Type B pancreatic cell (in vitro differentiated cells): ENCODE measurements at places on chromosomes 6 and 20.

DNA sequence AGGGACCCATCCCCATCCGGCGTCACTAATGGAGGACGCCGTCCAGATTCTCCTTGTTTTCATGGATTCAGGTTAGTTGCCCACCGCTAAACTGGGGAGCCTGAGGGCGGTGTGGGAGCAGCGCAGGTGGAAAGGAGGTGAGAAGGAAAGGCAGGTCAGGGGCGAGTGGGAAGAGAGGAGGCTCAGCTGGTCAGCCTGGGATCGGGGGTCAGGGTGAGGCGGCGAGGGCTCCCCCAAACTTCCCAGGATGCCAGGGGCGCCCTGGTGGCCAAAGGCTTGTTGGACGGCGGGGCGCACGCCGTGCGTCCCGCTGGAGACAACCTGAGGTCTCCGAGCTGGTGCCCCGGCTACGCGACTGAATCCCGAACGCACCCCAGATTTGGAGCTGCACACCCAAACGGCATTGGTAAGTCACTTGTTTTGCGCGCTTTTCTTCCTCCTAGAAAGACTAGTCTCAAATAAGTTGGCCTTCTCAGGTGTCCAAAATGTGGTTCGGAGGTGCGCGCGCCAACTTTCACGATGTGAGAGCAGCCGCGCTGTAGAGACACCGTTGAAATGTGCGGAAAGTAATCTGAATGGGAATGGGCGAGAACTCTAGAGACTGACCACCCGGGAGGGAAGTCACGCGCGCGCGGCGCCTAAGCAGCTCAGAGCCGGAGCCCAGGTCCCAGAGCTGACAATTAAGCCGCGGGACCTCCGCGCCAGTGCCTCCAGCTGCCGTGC is 9.7 kb downstream of the GNAS-AS1 start:
- no peak for DNase-seq

DNA sequence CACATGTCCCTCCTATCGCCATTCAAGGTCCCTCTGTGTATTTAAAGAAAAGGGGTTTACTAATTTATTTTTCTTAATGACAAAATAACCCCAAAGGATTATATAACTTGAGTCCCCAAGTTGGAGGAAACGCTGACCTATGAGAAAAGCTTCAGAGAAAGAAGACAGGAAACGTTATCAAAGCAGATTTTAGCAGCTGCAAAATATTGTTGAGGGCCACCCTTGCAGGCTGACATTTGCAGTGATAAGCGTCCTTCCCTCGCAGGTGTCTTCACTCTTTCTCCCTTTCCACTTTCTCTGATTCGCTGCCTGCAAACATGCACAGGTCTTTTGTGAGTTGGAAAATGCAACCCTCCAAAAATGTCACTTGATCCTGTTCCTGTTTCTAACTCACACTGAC is 103.2 kb upstream of the RIPOR2 start:
- DNase-seq = no peak

DNA sequence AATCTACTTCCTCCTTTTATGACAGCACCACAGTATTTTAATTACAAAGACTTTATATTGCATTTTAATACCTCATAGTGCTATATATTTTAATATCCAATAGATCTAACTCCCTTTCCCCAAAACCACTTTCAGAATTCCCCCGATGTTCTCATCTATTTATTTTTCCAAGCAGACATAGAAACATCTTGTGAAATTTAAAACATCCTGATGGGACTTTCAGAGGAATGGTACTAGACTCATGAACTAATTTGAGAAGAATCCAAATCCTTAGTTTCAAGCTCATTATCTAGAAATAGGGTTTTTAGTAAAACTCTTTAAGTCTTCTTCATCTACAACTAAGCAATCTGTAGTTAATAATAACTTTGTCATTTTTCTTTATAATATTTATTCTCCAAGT is 97.0 kb downstream of the TRERF1 start:
- no peak for DNase-seq

DNA sequence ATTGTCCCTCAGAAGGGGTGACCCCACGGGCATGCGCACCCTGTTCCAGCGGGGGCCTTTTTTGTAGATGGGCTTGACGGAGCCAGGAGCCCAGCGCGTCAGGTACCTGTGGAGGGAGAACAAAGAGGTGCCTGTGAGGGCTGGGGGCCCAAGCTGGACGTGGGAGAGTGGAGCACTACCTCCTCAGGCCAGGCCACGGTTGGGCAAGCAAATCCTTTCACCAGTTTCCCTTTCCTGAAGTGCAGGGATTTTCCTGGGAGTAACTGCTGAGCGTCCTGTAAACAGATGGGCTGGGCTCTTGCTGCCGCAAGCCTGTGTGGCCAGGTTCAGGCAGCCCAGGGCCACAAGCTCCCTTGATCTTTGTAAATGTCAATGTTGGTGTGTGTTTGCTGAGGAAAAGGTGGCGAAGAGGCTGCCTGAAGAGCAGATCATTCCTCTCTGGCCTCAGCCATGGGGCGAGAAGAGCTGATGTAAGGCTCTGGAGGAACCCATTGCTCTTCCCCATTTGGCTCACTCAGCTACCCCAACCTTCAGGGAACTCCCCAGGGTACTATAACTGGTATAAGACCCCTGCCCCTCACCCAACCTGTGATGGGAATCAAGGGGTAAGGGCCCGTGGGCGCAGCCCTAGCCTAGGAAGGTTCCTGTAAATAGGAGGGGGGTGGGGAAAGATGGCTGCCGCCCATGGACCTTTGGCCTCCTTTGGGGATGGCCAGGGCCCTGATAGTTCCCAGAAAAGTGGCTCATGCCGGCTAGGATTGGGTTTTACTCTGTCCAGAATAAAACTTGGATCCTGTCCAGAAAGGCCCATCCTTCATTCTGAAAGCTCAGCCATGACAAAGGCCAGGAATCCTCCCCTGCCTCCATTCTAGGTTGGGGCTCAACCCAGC is 15.5 kb downstream of the MRPS18A start:
- DNase-seq = no peak

DNA sequence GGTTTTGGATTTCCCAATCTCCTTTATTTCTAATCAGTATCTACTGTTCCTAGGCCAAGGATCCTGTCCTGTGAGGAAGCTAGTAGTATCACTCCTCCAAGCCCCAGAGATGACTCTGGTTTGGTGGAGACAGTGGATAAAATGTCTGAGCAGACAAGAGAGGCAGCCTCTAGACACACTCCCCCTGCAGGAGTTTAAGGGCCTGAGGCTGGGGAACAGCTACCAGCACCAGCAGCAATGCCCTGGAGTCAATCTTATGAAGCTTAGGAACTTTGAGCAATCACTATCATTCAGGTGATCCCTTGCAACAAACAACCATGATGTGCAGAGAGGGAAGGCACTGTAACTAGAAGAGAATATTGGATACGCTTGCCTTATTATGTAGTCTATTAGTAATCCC is 384.7 kb upstream of the ID4 start:
- no peak for DNase-seq

GRCh38 chr6:45027126-45027525 is 301.0 kb upstream of the RUNX2 start:
- DNase-seq = no peak

DNA sequence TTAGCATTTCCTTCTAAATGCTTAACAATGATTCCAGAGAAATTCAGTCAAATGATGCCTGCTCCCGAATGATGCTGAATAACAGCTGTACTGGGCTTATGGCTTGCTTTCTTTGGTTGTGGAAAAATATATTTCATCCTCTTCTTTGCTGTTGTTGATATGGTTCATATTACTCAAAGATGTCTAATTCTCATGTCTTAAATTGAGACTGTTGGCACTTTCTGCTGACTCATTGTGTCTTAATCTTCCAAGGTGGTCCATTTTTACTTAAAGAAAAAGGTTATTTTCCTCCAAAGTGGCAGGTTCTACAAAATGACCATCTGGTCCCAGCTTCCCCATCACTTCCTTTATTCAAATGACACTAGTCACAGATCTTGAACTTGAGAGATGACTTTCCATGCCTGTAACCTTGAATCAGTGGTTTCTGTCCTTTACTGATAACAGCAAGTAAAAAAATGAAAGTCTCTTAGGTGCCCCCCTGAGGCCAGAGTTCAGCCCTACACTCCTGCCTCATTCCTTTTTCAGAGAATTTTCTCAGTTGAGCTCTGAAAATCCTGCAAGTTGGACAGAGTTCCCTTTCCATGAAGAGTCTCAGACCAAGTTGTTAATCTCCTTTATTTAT is 6.9 kb downstream of the SNAP25 start:
- no peak for DNase-seq

GRCh38 chr6:27237089-27237803 is 10.3 kb upstream of the PRSS16 start:
- no peak for DNase-seq

GRCh38 chr6:97092673-97093305 is 168.3 kb downstream of the KLHL32 start:
- no peak for DNase-seq

DNA sequence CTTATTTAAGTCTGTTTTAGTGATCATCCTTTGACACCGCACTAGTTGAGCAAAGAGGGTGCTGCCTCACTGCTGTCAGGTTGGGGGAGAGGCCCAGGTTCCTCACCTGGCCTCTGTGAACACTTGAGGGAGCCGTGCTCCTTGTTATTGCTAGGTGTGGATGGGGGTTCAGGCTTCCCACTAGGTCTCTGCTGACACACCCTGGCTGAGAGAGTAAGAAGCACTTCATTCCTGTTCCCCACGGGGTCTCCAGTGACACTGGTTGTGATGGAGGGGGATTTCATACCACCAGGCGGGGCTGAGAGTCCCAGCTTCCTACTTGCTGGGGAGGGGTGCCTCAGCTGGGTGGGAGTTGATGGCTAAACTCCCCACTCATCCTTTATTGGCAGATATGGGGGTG is 11.1 kb upstream of the NOTCH4 start:
- no peak for DNase-seq

- no peak for DNase-seq
These were observed 36.3 kb downstream of the CARMIL1 start for GRCh38 chr6:25315194-25316177.

GRCh38 chr6:117615750-117616390 is 13.6 kb upstream of the GOPC start:
- no peak for DNase-seq

- DNase-seq = no peak
These were observed 72.2 kb downstream of the CDH26 start for GRCh38 chr20:60030471-60030870.

- DNase-seq = no peak
These were observed at the start of gene LRRN4 for GRCh38 chr20:6053776-6054688. Gene LRRN4, minus strand, starts transcription at chr20:6054060. Its CDS starts 1,261 bp downstream, at chr20:6052799.

DNA sequence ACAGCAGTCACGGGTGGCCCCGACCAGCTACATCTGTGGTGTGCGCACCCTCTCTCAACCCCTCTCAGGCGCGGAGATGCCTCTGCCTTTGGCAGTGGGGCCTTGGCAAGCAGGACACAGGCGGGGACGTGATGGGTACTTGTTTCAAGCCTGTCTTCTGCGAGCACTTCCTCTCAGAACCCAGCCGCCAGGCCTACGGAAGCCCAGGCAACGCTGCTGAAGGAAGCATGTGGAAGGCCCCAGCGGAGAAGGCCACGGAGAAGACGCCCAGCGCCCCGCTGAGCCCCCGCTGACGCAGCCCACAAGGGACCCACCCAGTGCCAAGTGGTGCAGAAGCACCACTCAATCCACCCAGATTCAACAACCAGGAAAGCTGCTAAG is 13.0 kb downstream of the SERPINB6 start:
- no peak for DNase-seq

GRCh38 chr6:45791211-45792168 is 224.2 kb downstream of the CLIC5 start:
- no peak for DNase-seq

DNA sequence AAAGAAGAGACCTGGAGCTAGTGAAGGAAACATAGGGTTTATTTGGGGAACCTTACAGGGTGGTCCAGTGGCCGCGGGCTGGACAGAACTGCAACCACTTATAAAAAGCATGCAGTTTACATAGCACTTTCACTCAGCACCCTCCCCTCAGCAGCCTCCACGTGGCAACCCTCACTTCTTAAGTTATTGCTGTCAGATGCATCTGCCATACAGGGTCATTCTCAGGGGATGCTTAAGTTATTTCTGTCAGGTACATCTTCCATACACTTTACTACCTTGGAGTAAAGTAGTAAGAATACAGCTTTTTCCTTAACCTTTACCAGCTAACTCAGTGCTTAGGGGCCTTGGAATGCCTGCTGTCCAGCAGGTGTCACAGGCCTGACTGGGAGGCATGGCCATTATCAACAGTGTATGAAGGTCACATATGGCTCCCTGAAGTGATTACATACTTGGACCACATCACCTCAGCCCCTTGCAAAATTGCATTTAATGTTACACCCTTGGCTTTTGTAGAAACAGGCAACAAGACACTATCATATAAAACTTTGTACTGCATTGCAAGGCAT is 2.0 kb upstream of the NOL7 start:
- DNase-seq = no peak

DNA sequence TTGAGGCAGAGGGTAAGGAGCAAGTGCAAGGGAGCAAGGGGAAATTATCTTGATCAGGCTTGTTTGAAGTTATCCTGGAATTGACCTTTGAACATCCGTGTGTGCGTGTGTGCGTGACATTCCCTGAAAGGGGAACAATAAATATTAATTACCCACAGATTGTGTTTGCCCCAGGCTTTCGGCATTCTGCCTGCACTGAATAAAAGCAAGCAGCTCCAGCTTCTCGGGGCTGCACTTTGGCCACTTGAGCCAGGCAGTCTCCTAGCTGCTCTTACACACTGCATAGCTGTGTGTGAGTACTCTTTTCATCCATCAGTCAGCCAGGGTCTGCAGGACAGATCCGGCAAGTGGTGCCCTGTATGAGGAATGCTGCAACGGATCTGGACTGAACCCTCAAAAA is 107.7 kb upstream of the BTN3A2 start:
- no peak for DNase-seq

DNA sequence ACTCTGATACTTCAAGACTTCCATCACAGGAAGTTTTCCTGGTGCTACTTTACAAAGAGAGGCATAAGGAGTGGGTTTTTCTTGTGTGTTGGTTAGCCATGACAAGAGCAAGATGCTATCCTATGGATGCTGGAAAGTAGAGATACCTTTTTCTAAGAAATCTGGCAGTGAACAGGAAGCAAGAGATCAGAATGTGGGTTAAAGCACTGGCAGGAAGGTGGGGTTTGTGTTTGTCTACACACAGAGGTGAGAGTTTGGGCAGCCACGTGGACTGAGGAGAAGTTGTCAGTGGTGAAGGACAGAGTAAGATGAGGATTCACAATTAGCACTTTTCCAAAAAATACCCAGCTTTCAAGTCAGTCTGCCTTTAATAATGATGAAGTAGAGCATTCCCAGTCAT is 17.9 kb downstream of the SLC2A12 start:
- DNase-seq = no peak

GRCh38 chr6:143675946-143676345 is 1.8 kb upstream of the PHACTR2 start:
- no peak for DNase-seq

- DNase-seq = no peak
These were observed 72.8 kb downstream of the TTLL2 start for GRCh38 chr6:167397712-167398111.

DNA sequence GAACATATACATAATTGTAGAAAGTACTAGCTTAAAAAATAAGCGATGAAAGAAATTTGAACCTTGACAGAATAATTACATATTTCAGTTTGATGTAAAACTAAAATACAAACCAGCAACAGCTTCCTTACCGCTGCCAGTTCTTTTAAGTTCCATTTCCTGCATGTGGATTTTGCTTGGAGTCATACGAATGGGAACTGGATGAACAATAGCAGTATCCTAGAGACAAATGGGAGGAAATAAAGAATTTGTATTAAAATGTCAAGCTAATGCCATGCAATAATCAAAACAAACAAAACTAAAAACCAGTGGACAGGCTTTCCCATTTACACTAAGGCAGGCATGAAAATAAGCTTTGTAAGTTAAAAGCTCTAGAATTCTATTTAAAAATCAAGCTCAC is 67.1 kb downstream of the REPS1 start:
- no peak for DNase-seq
